ENCODE measurements at places on chromosomes 13 and 19.
A peak's percentile ranks its signal among the peaks of the same experiment; 100 is the strongest.

DNA sequence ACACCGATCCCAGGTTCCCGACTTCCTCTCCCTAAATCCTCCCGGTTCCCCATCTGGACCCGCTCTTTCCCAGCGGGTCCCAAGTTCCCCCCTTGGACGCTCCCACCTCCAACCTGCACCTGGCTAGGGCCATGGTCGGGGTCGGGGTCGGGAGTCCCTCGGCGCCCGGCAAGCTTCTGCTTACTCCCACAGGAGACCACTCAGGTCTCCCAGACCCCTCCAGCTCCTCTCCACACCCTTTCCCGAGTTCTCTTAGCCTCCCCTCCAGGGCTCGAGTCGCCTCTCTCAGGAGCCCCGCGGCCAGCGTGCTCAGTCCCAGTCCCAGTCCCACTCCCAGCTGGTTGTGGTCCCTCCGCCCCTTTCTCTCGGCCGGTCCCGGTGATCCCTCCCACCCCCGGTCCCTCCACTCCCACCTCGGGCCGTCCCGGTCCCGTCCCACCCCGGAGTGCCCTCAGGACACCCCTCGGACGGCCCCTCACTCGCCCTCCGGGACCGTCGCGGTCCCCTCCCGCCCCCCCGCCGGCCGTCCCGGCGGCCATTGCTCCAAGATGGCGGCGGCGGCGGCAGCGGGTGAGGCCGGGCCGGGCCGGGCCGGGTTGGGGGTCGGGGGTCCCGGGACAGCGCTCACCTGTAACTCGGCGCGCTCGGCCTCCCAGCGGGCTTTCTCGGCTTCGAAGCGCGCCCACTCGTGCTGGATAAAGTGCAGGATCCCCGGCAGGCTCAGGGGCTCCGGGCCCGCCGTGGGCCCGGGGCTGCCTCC lies at the start of gene FKRP:
TSS of gene FKRP (plus strand) at position 537 of the 760 bp plus-strand sequence. CDS start 9,394 bp downstream, outside the sequence.
- DNase-seq, result no peak

DNA sequence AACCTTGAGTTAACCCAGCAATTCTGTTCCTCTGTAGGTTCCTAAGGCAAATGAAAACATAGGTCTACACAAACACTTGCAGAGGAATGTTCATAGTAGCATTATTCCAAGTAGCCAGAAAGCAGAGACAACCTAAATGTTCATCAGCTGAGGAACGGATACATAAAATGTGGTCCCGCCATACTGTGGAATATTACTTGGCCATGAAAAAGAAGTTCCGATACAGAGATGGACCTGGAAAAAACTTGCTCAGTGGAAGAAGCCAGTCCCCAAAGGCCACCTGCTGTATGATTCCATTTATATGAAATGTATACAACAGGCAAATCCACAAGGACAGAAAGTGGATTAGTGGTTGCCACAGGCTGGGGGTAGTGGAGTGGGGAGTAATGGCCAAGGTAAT lies 53.0 kb downstream of the ARHGEF18 start:
- no peak for DNase-seq

GRCh38 chr13:94657167-94657566 lies 55.2 kb downstream of the SOX21 start:
- DNase-seq, result no peak

- DNase-seq, result no peak
Measured at GRCh38 chr19:347946-348861, 3.6 kb upstream of the MIER2 start.

DNA sequence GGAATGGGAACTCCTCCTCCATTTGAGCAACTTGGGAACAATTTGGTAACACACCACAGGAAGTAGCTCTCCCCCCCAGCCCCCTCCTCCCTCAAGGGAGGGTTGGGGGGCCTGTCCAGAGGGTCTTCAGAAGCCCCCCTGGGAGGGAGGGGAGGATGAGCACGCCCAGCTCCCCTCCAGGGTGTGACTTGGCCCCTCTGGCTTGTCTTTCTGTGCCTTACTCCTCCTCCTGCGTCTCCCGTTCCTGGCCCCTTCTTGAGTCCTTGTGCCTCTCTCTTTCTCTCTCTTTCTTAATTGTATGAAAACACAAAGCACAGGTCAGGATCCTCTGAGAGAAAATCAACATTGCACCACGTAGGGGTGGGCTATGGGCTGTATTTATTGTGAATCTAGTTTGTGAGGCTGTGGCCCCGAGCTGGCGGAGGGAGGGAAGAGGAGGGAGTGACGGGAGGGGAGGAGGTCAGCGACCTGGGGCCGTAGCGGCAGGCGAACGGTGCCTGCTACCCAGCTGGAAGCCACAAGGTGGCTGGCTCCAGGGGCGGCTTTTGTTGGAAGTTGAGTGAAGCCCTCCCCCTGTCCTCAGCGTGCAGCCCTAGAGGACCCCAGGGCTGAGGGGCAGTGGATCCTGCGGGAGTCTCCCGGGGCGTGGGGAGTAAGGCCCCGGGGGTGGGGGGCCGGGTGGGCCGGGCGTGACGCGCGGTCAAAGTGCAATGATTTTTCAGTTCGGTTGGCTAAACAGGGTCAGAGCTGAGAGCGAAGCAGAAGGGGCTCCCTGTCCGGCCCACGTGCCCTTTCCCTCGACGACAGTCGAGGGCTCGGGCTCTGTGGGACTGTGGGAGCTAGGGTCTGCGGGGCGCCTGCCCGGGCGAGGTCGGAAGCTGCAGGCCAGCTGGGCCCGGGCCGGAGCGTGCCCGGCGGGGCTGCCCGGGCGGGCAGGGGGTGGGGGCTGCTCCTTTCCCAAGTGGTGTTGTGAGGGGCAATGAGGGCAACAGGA lies 6.4 kb downstream of the LYL1 start:
- no peak for DNase-seq

DNA sequence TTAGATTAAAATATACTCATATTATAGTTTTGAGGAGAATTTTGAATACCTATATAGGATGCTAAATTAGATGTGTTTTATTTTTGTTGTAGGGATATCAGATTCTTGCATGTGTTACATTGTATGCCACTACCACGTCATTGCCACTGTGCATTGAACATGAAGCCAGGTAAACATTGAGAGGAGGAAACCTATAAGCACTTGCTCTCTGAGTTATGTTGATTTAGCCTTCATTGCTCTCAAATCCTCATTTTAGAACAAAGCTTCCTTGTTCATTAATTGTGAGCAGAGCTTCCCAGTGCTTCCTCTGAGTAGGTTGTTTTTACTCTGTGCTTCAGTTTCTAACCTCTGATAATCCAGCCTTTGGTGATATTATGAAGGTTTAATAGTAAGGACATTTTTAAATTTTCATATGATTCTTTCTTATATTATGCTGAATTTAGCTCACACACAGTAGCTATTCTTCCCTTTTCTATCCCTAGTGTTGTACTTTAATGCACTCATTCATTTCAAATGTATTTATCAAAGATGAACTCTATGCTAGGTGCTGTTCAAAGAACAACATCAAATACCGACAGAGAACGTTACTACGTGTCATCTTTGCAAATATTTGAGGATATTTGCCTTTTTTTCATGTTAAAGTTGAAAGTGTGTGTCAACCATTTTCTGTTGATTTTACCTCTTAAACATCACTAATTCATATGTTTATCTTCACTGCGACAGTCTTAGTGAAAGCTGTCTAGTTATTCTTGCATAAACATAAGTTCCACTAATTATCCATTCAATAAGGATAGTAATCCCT lies 1448.0 kb upstream of the MIR17HG start:
- DNase-seq, result no peak

DNA sequence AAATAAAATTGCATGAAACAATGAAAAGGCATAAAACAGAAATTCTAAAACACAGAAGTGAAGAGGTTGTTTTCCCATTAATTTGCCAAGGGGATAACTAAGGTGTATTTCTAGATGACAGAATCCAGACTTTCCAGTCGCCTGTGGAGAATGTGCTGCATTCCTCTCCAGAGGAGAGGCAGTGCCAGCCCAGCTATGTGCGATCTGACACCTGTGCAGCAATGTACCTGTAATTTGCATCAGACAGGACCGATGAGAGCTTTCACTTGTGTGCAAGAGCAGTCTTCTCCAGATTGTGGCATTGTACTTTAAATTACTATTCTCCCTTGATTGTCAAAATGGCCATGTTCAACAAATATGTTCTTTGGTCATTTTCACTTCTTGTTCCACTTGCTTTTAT lies 1037.9 kb downstream of the EFNB2 start:
- no peak for DNase-seq

GRCh38 chr13:99516153-99516929 lies 15.1 kb downstream of the TM9SF2 start:
- DNase-seq, result no peak

DNA sequence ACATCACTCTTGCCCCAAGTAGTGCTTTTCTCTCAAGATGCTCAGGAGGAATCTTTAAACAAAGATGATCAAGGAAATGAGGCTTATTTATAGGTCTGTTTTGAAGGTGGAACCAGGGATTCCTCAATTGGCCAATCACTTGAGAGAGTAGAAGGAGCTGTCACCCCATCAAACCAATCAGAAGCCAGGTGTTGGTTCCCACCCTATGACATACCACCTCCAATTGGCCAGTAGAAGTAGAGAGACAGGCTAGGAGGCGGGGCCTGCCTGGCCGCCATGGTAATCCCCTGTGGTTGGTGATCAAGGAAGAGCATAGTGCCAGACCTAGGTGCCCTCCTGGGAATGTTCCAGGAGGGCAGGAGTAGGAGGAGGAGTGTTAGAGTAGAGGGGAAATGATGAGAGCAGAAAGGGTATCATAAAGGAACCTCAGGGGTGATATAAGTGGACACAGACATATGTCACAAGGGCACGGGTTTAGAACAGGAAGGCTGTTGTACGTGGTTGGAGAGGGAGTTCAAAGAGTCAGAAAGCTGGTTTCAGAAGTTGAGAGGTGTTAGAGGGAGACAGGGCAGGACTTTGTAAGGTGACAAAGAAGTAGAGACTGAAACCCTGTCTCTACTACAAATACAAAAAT lies 10.5 kb downstream of the PMIS2 start:
- peak; percentile 28 for DNase-seq

DNA sequence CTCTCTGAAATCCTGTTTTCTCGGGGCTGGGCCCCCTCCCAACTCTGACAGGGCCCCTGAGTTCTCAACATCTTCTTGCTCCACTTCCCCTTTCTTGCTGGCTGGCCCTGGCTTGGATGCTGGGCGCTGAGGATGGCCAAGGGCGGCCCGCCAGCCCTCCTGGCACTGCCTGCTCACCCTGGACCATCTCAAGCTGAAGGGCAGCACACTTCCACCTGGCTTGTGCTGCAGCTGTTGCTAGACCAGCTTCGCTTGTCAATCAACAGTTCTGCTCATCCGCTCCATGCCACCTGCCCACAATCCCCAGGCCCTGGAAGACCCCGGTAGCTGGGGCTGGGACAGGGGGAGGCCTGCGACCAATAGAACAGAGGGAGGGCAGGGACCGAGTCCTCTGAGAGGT lies 6.9 kb upstream of the GMIP start:
- DNase-seq, result no peak

DNA sequence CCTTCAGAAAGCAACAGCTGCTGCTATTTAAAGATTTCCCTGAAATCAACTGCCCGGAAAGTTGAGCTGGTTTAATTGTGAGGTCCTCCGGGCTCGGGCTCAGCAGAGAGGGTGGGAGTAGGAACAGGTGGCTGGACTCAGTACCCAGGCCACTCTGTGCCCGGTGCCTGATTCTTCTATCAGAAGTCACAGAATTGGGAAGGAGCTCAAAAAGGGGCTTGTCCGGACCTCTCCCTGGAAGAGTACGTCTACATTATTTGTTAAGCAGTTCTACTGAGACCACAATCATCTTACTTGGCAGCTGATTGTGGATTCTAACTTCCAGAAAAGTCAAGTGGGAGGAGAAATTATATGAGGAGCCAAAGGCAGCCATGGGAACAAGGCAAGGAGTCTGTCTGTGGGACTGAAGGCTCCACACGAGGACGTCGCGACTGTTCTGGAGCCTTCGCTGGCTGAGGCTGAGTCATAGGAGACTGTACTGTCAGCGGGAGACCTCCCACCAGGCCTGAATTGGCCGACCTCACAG lies 91.7 kb upstream of the ANKRD10 start:
- DNase-seq, result no peak

DNA sequence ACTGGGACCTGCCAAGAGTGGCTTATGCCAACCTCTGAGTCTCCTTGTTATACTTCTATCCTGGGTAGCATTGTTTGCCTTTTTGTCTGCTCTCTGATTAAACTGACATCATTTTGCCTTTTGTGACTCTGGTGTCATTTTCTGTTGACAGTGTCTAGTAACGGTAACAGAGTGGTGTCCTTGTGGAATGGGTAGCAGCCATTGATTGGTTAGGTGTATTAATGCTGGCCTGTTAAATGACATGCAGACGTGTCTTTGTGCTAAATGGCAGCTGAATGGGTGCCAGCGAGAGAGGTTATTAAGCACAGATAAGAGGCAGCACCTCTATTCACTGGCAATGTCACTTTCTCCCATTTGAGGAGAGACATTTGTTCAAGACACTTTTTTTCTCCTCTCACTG lies 1289.4 kb downstream of the PCDH9 start:
- DNase-seq, result no peak

DNA sequence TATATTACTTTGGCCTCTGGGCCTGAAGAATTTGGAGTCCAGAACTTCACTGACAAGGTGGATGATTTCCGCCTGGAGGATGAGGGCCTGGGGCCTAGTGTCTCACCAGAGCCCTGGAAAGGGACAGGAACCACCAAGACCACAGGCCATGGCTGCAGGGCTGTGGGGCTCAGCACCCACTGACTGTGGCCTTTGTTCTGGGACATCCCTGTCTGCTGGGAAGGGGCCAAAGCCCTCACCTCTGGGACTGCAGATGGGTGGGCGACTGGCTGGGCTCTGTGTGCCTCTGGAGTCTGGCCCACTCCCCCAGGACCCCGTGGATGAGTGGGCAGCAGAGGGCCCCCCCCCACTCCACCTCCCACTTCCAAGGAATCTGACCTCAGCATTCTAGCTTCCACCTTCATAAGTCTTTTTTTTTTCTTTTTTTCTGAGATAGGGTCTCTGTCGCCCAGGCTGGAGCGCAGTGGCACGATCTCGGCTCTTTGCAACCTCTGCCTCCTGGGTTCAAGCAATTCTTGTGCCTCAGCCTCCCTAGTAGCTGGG lies 20.3 kb downstream of the CHST8 start:
- DNase-seq, result no peak

DNA sequence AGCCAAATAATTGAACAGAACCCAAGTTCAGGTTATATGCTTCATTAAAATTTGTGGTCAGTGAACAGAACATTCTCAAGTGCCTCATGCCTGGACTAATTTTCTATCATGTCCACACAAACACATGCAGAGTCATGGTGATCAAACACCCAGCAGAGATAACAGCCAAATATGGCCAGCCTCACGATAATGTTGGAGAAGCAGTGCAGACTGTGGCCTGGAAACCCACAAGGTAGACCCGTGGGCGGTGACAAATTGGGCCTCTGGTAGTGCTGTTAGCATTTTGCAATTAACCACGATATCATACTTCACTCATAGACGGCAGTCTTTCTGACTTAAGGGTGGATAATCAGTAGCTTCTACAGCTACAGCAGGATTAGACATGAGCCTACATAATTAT lies 35.0 kb upstream of the VWA8 start:
- no peak for DNase-seq

- no peak for DNase-seq
Measured at GRCh38 chr13:106432636-106433035, 102.8 kb downstream of the EFNB2 start.

- DNase-seq, result no peak
Measured at GRCh38 chr13:107217251-107217650, 649.3 kb upstream of the ARGLU1 start.
